Stimulated activated CD4-positive, alpha-beta T cell treated with anti-CD3 and anti-CD28 coated beads, TNF-alpha, amount 100 ng/mL, for 1 hour (primary cell): ENCODE measurements at places on chromosomes 5 and 9.

GRCh38 chr5:96509721-96510350, 76.8 kb upstream of the PCSK1 start:
- no peak for DNase-seq

GRCh38 chr5:52708463-52708862, 79.3 kb upstream of the ITGA1 start:
- DNase-seq: no peak

DNA sequence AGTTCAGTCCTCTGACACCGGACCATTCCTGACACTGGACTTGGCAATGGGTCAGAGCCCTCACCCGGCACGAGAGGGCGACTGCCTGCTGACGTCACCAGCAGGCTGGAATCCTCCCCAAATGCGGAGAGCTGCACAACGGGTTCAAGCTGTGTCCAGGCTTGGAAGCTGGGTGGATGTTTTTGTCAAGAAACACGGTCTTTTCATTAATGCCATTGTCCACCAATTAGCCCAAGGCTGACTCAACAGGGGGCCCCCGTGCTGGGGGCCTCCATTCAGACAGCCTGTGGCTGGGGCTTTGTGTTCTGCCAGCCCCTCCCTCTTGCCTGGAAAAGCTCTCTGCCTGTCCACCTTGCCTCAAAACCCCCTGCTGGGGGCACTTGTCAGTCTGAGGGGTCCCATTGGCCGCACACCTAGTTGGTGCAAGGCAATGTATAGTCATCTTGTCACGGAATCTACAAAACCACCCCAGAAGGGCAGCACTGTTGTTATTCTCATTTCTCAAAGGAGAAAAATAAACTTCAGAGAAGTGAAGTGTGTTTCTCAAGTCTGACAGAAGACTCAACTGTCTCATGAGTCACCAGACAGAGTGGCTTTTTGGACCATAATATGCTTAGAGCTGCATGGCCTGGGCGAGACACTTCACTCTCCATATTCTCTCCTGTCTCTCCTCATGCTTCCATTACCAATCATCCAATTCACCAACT, 24.6 kb downstream of the NDUFA8 start:
- no peak for DNase-seq

DNA sequence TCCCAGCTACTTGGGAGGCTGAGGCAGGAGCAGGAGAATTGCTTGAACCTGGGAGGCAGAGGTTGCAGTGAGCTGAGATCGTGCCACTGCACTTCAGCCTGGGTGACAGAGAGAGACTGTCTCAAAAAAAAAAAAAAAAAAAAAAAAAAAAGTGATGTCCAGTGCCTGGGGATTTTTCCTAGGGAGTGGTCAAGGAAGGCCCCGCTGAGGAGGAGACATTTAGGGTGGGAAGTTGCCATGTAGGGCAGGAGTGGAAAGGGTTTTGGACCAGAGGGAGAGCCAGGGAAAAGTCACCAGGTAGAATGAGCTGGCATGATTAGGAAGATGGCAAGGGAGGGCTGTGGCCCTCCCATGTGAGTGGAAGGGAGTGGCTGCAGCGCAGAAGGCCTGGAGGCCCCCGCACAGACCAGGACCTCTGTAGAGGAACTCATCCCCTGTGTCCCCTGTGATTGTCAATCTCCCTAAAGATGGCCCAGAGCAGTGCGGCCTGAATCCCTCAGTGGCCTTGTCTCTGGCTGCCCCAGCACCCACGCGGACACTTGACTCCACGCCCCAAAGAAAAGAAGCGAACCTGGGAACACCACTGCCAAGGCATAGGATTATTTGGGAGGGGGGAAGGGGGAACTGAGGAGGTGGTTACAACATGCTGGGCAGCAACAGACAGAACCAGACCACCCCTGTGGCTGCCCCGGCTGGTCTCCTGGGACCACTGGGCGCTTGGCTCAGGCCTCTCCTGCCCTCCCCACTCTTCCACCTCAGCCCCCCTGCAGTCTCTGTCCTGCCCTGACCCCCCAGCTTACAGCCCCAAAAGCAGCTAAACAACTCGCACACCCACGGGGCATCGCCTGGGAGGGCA, 2.6 kb upstream of the SQSTM1 start:
- no peak for DNase-seq

DNA sequence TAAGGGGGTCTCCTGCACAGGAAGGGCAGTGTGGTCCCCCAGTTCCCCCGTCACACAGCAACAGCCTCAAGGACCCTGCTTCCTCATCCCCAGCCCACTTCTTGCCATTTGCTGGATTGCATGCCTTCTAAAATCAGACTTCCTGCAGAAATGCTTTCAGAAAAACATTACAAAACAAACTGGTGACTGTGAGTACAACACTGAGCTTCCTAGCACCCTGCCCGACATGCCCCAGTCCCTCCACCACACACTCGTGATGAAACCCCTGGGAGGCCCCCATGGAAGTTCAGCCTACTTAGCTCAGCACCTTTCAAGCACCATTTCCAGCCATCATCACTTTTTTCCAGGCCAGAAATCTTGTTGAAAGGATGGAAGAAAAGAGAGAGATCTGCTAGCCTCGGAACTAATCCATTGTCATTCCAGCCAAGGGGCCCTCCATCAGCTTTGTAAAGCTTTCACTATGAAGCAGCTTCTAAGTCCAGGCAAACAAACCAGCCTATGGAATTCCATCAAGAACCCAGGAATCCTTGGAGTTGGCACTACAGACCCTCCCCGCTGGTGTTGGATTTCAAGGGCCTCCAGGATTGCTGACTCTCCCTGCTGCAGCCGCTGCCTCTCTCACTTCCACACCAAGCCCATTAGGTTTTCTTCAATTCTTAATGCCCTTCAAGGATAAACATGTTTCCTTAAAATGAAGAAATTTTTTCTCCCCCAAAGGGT, 114.6 kb downstream of the C5orf15 start:
- DNase-seq: no peak

- no peak for DNase-seq
Measured at GRCh38 chr9:130518943-130519799, 60.2 kb upstream of the FUBP3 start.

GRCh38 chr5:55176176-55176818, 3.3 kb upstream of the CDC20B start:
- DNase-seq: no peak
